ENCODE measurements at places on chromosomes 2 and 18. TPM values are rescaled to one million over a fixed set of nuclear protein-coding genes. Genes with fewer than 3 reads are reported as not detected.

GRCh38 chr2:172092716-172093415 is 7.6 kb downstream of the DLX1 start:
- no peak for DNase-seq

Gene ALK
- total RNA-seq = not detected

Gene PSTPIP2
- not detected for total RNA-seq

Gene L3MBTL4
- 15.2 TPM for total RNA-seq

Gene CNDP1
- total RNA-seq = not detected

GRCh38 chr2:111252436-111252835 is 131.7 kb downstream of the BCL2L11 start:
- no peak for DNase-seq

- DNase-seq = no peak
Observed at GRCh38 chr2:162821718-162822117, 16.8 kb downstream of the KCNH7 start.

DNA sequence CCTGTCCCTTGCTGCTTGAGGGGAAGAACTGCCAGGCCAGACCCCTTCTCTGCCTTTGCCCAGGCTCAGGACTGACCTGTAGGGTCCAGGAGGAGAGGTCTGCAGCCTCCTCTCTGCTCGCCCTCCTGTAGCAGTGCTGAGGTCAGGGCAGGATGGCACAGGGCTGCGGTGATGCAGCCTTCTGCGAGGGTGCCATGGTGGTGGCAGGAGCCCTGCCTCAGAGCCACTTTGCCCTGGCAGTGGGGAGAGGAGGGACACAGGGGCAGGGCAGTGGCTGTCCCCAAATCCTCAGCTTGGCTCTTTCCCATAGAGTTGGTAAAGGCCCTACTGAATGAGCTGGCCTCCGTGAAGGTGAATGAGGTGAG is 884 bp downstream of the PROM2 start:
- DNase-seq = no peak

DNA sequence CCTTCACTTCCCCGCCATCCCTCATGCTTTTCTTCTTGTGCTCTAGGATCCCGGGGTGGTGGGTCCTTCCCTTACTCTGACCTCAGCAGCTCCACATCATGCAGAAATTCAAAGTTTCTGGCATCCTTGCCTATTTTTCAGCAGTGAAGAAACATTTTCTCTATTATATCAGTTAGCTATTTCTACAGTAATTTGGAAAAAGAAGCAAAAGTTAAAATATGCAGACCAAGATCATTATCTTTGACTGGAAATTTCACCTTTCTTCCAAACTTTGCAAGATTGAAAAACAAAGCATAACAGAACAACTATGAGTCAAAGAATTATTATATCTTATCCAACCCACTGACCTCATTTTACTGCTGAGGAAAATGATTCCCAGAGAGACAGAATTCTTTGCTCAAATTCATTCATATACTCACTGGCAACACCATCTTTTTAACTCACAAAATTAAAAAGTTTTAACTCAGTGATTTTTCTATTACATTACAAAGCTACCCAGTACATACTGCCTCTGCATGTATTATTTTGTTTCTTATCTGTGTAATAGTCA is 40.5 kb downstream of the ANTXR1 start:
- no peak for DNase-seq

DNA sequence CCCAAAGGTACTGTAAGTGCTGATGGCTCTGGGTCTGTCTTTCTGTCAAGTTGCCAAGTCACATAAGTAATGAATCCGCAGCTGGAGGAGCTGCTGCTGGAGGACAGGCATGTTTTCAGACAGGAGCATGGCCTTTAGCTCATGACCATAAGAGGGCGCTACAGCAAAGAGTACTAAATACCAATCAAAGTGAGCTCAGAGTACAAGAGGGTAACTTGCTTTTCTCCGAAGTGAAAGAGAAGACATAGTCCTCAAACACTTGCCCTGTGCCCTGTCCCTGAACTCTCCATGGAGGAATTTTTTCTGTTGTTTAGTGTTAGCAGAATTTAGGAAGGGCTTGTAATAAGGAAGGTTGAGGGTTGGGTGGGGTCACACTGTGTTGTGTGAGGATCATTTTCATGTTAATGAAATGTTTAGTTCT is 58.0 kb upstream of the EML6 start:
- peak; percentile 95 for DNase-seq
